ENCODE measurements at places on chromosomes 1 and 21.

GRCh38 chr21:42009018-42009830 lies 936 bp downstream of the ZBTB21 start:
- H3K4me3 ChIP-seq = peak overlapping the region; percentile 94
- no peak for DNase-seq
- H3K27ac ChIP-seq = peak overlapping the region; percentile 97
- H3K4me1 ChIP-seq = no peaks in the 10 kb centered on the region

- no peak overlapping the region for H3K4me3 ChIP-seq
- H3K27me3 ChIP-seq = no peaks in the 10 kb centered on the region
- H3K4me1 ChIP-seq = no peaks in the 10 kb centered on the region
- no peak for DNase-seq
- no peaks in the 10 kb centered on the region for H3K36me3 ChIP-seq
These were observed 235.4 kb upstream of the SNX7 start for GRCh38 chr1:98426092-98426491.

DNA sequence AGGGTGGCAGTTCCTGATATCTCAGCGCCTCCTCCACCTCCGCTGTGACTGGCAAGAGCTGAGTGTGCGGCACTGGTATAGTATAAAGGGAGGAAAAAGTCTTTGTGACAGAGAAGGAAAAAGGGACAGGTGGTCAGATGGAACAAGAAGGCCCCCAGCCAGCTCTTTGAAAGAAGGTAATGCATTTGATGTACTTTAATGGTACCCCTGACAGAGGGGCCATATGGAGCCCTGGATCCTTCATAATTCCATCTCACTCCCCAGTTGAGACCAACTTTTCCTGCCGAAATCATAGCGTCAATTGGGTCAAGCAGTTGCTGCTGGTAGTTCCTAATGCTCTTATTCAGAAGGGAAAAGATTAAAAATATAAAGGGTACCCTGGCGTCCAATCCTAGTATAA lies 198.2 kb downstream of the ZNF326 start:
- no peak overlapping the region for H3K27ac ChIP-seq
- no peaks in the 10 kb centered on the region for H3K36me3 ChIP-seq
- H3K4me3 ChIP-seq = no peak overlapping the region
- no peak for DNase-seq
- no peaks in the 10 kb centered on the region for H3K4me1 ChIP-seq
- H3K27me3 ChIP-seq = no peaks in the 10 kb centered on the region

- H3K36me3 ChIP-seq = no peaks in the 10 kb centered on the region
- H3K27ac ChIP-seq = no peak overlapping the region
- peak overlapping the region; percentile 90 for H3K4me3 ChIP-seq
- no peak for DNase-seq
These were observed 2.5 kb downstream of the TGFBR3 start for GRCh38 chr1:91883470-91883869.

- no peaks in the 10 kb centered on the region for H3K36me3 ChIP-seq
- H3K27ac ChIP-seq = no peak overlapping the region
- no peaks in the 10 kb centered on the region for H3K4me1 ChIP-seq
- H3K4me3 ChIP-seq = no peak overlapping the region
- H3K27me3 ChIP-seq = no peaks in the 10 kb centered on the region
These were observed 233.8 kb downstream of the RHOU start for GRCh38 chr1:228968891-228969606.

DNA sequence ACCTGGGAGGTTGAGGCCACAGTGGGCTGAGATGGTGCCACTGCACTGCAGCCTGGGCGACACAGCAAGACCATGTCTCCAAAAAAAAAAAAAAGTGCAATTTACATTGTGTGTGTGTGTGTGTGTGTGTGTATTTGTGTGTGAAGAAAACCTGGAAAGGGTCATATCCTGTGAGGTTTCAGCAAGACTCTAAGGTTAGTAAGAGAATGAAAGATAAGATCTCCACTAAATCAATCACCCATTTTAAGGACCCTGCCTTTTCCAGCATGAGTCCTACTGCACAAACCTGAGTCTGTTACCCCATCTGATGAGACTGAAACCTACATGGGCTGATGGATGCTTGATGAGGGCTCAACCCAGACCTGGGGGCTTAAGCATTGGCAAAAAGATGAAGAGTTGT lies 4.9 kb upstream of the C1orf74 start:
- H3K4me1 ChIP-seq = peaks cover 4% of the 10 kb centered on the region
- H3K27me3 ChIP-seq = no peaks in the 10 kb centered on the region
- no peak overlapping the region for H3K27ac ChIP-seq
- no peak overlapping the region for H3K4me3 ChIP-seq
- DNase-seq = no peak

DNA sequence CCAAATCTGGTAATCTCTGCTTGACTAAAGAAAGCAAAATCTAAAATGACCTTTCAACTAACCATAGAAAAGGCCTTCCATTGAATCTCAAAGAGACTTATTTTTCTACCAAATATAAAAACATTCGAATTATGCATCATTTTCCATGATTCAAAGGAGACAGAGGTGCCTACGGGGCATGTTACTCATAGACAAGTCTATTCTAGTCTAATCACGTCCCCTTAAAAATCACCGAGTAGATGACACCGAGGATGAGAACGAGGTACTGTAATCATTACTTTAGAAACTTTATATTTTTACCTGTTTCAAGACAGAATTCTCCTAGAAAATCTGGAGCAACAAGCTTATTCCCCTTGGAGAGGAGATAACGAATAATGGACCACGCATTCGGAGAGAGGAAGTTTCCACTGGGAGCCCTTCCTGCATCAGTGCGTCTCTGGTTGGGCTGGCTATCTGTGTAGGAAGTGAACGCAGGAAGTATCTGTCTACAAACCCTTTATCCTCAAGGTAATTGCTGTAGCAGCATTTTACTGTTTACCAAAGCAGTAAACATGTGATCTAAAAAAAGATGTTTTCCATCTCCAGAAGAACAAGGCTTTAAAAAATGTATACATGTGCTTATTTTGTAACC lies 9.5 kb downstream of the ERG start:
- peak overlapping the region; percentile 77 for H3K27ac ChIP-seq
- H3K36me3 ChIP-seq = no peaks in the 10 kb centered on the region
- H3K4me1 ChIP-seq = peaks cover 7% of the 10 kb centered on the region
- no peak overlapping the region for H3K4me3 ChIP-seq
- H3K27me3 ChIP-seq = no peaks in the 10 kb centered on the region

DNA sequence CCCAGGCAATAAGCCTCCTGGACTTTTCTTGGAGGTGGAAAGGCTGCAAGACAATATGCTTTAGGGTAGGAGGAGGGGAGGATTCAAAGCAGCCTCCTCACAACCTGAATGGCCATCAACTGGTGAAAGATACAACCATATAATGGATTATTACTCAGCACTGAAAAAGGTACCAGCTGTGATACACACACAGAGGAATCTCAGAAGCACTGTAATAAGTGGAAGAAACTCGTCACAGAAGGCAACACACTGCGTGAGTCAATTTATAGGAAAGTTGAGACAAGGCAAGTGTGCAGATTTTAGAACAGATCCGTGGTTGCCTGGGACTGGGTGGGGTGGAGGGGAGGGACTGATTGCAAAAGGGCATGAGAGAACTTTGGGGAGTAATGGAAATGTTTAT lies 64.9 kb upstream of the ZBTB40 start:
- no peak overlapping the region for H3K4me3 ChIP-seq
- no peaks in the 10 kb centered on the region for H3K36me3 ChIP-seq
- H3K27me3 ChIP-seq = no peaks in the 10 kb centered on the region
- H3K4me1 ChIP-seq = no peaks in the 10 kb centered on the region
- no peak overlapping the region for H3K27ac ChIP-seq

- DNase-seq = no peak
- H3K27me3 ChIP-seq = no peaks in the 10 kb centered on the region
- no peak overlapping the region for H3K27ac ChIP-seq
- H3K4me1 ChIP-seq = no peaks in the 10 kb centered on the region
- peak overlapping the region; percentile 78 for H3K4me3 ChIP-seq
These were observed 2.2 kb downstream of the FOXD2 start for GRCh38 chr1:47439819-47440598.

- no peak overlapping the region for H3K4me3 ChIP-seq
- no peaks in the 10 kb centered on the region for H3K36me3 ChIP-seq
- H3K27me3 ChIP-seq = no peaks in the 10 kb centered on the region
- no peak for DNase-seq
These were observed 68.0 kb downstream of the LRRN2 start for GRCh38 chr1:204617256-204618147.

GRCh38 chr1:230219174-230220067 lies 152.4 kb downstream of the GALNT2 start:
- no peaks in the 10 kb centered on the region for H3K27me3 ChIP-seq
- no peaks in the 10 kb centered on the region for H3K36me3 ChIP-seq
- peaks cover 58% of the 10 kb centered on the region for H3K4me1 ChIP-seq
- peak overlapping the region; percentile 93 for H3K27ac ChIP-seq
- DNase-seq = no peak

DNA sequence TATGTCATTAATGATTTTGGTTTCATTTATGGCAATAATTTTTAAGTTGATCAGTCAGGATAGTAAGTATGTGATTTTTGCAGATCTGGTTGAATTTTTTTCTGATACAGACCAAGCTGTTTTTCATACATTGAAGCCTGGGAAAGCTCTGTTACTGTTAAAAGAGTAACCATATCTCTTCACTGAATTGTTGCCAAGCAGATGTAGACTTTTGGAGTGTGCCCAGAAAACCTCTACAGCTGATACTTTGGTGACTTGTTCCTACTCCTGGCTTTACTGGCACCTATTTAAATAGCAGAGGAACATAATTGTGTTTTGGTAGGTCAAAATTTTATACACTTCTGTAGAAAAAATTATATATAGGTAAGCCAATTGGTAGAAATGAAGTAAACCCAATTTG lies 49.4 kb downstream of the NFIA start:
- DNase-seq = no peak
- H3K4me1 ChIP-seq = peaks cover 22% of the 10 kb centered on the region

- peak overlapping the region; percentile 92 for H3K4me3 ChIP-seq
- H3K27ac ChIP-seq = peak overlapping the region; percentile 92
- H3K4me1 ChIP-seq = peaks cover 24% of the 10 kb centered on the region
These were observed 2.5 kb downstream of the COL6A1 start for GRCh38 chr21:45983981-45984551.

DNA sequence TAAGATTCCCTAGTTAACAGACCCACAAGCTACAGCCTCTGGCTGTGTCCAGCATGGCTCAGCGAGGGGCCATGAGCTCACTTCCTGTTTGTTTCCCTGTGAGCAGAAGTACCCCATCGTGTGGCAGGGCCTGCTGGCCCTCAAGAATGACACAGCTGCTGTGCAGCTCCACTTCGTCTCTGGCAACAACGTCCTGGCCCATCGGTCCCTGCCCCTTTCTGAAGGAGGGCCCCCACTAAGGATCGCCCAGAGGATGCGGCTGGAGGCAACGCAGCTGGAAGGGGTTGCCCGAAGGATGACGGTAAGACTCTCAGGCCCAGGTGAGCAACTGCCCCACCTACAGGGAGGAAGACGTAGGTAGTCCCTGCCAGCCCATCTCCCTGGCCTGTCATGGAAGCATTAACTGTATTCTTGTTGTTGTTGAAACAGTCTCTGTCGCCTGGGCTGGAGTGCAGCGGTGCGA lies 38.2 kb downstream of the ZBTB17 start:
- H3K4me1 ChIP-seq = peaks cover 6% of the 10 kb centered on the region
- no peak for DNase-seq
- H3K4me3 ChIP-seq = no peak overlapping the region
- peaks cover 100% of the 10 kb centered on the region for H3K36me3 ChIP-seq

GRCh38 chr1:67085326-67085725 lies 31.4 kb upstream of the SLC35D1 start:
- no peaks in the 10 kb centered on the region for H3K36me3 ChIP-seq
- no peaks in the 10 kb centered on the region for H3K4me1 ChIP-seq
- DNase-seq = no peak
- no peak overlapping the region for H3K27ac ChIP-seq

- peaks cover 9% of the 10 kb centered on the region for H3K36me3 ChIP-seq
- no peaks in the 10 kb centered on the region for H3K27me3 ChIP-seq
- H3K27ac ChIP-seq = no peak overlapping the region
- no peak overlapping the region for H3K4me3 ChIP-seq
These were observed 36.0 kb downstream of the PTPRU start for GRCh38 chr1:29272147-29272907.

GRCh38 chr1:108557296-108557695 lies 2.6 kb upstream of the EEIG2 start:
- H3K27ac ChIP-seq = no peak overlapping the region
- no peaks in the 10 kb centered on the region for H3K36me3 ChIP-seq
- H3K4me1 ChIP-seq = peaks cover 9% of the 10 kb centered on the region
- DNase-seq = no peak
- no peaks in the 10 kb centered on the region for H3K27me3 ChIP-seq
- no peak overlapping the region for H3K4me3 ChIP-seq

DNA sequence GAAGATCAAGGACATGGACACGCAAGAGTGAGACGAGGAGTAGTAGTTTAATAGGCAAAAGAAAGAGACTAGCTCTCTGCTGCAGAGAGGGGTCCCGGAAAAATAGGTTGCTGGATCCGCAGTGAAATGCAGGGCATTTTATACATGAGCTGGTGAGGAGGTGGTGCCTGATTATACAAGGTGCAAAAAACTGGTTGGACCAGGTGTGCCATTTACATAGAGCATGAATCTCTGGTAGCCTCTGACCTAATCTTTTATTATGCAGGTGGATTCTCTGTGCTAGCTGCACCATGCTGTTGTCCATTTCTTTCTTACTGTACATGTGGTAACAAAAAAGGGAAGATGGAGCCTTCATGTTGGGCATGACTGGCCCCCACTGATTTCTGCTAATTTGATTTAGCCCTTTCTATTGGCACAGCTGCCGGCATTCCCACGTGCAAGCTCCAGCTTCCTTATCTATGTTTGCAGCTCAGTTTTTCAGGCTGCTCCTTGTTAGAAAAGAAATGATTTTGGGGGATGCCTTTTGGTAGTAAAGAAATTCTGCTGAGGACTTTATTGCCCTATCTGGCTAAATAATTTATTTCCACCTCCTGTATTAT lies 548.1 kb downstream of the BRINP3 start:
- no peaks in the 10 kb centered on the region for H3K36me3 ChIP-seq
- no peak overlapping the region for H3K4me3 ChIP-seq
- H3K27me3 ChIP-seq = no peaks in the 10 kb centered on the region
- no peaks in the 10 kb centered on the region for H3K4me1 ChIP-seq

GRCh38 chr1:1542766-1543705 lies 2.6 kb upstream of the TMEM240 start:
- DNase-seq = no peak
- H3K4me3 ChIP-seq = no peak overlapping the region
- H3K27me3 ChIP-seq = no peaks in the 10 kb centered on the region
- peaks cover 3% of the 10 kb centered on the region for H3K36me3 ChIP-seq

DNA sequence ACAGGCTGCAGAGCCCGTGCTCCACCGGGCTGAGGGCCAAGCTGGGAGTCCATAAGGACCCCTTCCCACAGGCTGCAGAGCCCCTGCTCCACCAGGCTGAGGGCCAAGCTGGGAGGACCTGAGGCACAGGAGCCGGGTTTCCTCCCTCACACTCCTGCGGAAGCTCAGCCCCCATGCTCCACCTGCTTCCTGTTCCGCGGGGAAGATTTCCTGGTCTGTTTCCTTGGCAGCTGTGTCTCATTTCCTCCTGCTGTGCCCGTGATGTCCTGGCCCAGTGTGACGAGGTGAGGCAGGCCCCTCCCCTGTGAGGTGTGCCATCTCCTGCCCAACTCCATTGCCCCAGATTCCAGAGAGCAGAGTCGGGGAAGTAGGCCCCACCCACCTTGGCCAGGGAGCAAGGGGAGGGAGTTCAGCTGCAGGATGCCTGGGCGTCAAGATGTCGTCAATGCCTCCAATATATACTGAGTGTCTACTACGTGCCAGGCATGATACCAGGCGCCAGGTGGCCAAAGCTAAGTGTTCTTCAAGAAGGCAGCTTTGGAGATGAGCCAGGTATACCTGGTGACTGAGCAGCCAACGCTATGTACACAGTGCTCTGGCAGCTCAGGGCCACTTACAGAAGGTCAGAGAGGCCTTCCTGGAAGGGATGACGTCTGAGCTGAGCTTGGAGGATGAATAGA lies 58.8 kb downstream of the NAV1 start:
- peak; percentile 63 for DNase-seq
- no peak overlapping the region for H3K4me3 ChIP-seq
- H3K27me3 ChIP-seq = no peaks in the 10 kb centered on the region
- peaks cover 9% of the 10 kb centered on the region for H3K4me1 ChIP-seq
